ENCODE measurements at places on chromosomes 2 and 18.

DNA sequence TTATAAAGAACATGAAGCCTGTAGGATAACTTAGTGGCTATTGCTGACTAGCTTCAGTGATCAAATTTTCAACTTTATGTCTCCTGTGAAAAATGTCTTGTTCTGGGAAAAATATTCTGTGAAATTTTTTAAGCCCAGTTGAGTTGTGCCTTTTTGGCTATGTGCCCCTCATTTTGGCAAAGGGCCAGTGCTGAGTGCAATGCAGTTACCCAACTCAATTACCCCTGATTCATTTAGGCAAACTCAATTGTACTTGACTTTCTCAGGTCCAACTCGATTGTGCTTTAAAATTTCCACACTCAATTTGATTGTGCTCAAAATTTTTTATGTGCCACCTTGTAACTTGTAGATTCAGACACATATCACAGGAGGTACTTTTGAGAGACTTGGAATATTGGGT is 548.8 kb upstream of the NRP2 start:
- no peak for DNase-seq

DNA sequence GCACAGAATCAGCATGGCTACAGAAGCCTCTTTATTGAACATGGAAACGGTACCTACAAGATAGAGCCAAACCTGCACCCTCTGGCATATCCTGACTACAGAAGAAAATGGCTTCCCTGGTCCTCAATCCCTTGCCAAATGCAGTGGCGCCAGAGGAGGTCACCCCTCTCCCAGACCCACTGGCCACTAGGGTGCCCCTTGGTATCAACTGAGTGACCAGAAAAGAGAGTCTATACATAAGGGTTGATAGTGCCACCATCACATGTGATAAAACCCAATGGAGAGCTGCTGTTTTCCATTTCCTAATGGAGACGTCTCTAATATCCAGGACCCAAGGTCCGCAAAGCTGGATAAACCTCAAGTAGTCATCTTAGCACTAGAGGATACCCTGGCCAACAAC is 52.7 kb upstream of the ALK start:
- DNase-seq = no peak

DNA sequence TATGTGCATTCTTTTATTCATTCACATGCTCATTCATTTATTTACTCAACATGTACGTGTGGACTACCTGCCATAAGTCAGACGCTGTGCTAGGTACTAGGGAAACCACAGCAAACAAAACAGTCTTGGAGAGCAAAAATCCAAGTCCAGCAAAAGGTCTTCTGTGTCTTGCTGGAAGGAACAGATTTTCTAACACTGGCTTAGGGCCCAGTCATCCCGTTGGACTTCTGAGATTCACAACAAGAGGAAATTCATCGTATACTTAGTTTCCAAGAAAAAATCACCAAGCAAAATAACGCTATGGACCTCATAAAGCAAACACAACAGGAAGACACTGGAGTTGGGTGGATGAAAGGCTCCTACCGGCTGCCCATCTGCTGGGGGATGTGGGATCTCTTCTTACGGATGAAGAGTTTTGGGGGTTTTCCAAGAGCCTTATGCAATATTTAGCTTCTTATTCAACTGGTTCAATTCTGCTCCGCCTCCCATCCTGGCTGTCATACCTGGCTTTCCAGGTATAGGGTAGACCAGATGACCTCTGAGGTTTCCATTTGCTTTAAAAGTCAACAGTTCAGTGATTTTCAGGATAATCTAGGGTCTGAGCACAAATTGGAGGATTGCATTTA is 262.7 kb downstream of the HAUS1 start:
- no peak for DNase-seq

DNA sequence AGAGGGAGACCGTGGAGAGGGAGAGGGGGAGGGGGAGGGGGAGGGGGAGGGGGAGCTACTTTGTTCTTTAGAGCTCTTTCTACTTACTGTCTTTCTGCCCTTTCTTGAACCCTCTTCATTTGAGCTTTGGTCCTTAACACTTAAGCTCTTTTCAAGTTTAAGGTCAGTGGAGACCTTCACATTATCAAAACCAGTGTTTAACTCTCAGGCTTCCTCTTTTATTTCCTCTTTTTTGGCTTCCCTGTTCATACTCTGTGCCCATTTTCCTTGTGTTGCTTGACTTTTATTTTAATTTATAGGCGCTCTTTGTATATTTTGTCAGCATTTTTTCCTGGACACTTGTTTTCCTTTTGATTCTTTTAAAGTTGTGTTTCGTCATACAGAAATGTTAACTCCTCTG is 37.1 kb downstream of the ACSL3 start:
- no peak for DNase-seq

- no peak for DNase-seq
Measured at GRCh38 chr2:127176371-127177311, 43.5 kb downstream of the CYP27C1 start.

DNA sequence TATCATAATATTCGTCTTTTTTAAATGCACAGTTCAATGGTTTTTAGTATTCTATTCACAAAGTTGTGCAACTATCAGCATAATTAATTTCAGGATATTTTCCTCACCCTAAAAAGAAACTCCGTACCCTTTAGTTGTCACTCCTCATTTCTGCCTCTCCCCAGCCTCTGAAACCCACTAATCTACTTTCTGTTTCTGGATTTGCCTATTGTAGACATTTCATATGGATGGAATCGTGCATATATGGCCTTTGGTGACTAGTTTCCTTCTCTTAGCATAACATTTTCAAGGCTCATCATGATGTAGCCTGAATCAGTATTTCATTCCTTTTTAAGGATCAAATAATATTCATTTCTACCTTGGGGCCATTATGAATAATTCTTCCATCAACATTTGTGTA is 18.5 kb downstream of the NEURL3 start:
- DNase-seq = no peak

GRCh38 chr2:84481702-84482101 is 22.6 kb upstream of the SUCLG1 start:
- DNase-seq = peak; percentile 6

- DNase-seq = no peak
Measured at GRCh38 chr2:79770926-79771325, 258.1 kb downstream of the CTNNA2 start.

DNA sequence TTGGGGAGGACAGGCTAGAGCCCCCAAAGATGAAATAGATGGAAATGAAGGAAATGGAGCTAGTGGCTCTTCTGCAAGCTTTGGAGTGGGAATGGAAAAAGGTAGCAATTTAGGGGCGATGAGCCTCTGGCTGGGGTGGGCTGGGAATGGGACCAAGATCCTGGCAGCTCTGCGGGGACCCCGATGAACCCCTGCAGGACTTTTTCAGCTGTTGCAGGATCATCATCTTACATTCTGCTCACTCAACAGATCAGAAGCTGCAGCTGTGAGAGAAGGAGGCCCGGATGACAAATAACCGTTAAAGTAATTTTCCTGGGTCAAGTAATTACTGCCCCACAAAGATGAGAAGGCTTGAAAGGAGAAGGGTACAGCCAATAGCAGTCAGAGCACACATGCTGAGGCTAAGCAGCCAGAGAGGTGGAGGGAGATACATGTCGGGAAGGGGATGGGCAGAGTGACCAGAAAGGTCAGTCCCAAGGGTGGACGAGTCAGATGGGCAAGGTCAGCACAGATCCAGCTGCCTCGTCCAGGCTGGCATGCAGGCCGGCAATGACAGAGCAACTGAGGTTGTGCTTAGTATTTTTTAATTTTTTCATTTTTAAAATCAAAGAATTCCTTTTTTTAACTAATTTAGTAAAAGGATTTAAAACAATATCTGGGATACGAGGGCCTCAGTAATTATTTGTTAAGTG is 245.0 kb upstream of the RAB6C start:
- no peak for DNase-seq

- DNase-seq = no peak
Measured at GRCh38 chr2:20429528-20429927, 17.3 kb upstream of the RHOB start.

DNA sequence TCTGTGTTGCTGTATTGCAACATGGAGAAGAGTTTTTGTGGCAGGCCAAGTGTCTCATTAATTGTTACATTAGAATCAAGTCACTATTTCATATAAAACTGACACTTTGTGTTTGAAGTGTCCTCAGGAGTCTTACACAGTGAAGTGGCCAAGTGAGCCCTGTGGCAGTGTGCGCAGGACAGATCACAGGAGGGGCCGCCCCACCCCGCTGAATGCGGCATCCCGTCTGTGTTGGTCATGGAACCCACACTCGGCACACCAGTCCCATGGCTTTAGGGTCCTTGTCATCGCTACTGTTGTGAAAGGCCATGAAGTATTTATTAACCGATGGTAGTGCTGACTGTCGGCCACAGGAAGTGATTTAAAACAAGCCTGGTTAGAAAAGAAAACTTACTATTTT is 144.7 kb upstream of the NFATC1 start:
- no peak for DNase-seq

- DNase-seq = no peak
Measured at GRCh38 chr2:171910494-171910893, 11.8 kb upstream of the HAT1 start.

DNA sequence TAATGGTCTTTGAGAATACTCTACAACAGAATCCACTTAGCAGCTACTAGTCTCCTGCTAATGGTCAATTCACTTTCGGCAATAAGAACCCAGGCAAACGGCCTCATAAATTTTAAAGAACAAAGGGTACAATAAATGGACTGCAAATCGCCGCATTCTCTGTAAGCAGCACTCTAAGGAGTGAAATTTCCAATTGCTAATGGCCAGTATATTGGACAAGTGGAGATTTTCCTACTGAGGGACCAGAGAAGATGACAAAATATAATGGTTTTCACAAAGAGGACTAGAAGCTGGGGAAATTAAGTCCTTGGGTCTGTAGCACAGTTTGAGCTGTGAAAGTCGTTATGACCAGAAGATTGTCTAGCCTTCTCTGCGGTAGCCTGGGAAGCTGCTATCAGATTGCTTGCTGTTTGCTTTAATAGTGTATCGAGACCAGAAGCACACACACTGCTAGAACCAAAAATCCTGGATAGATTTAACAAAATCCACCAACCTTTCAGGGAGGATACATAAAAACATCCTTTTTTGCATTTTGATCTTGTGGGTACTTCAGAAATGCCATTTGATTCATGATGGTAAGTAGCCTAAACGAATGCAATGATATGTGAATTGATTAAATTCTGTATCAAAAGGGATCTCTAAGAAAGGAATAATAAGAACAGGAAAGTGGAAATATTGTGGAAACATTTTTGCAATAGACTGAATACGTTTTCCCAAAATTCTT is 53.6 kb upstream of the ATP8B1 start:
- no peak for DNase-seq

GRCh38 chr18:70636991-70637390 is 348.1 kb downstream of the SOCS6 start:
- no peak for DNase-seq

DNA sequence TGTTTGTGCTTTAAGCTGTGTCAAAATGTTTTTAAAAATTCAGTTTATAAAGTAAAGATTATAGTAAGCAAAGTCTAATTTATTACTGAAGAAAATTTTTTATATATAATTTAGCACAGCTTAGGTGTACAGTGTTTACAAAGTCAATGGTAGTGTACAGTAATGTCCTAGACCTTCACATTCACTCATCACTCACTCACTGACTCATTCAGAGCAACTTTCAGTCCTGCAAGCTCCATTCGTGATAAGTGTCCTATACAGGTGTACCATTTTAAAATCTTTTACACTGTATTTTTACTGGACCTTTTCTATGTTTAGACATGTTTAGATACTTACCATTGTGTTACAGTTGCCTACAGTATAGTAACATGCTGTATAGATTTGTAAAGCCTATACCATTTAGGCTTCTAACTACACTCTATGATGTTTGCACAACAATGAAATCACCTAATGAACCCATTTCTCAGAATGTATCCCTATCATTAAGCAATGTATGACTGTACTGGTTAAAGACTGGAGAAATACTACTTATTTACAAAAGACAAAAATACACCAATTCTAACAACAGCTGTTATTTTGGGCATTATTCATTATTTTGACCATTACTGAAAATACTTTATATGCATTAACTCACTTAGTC is 95.1 kb downstream of the STRN start:
- no peak for DNase-seq

DNA sequence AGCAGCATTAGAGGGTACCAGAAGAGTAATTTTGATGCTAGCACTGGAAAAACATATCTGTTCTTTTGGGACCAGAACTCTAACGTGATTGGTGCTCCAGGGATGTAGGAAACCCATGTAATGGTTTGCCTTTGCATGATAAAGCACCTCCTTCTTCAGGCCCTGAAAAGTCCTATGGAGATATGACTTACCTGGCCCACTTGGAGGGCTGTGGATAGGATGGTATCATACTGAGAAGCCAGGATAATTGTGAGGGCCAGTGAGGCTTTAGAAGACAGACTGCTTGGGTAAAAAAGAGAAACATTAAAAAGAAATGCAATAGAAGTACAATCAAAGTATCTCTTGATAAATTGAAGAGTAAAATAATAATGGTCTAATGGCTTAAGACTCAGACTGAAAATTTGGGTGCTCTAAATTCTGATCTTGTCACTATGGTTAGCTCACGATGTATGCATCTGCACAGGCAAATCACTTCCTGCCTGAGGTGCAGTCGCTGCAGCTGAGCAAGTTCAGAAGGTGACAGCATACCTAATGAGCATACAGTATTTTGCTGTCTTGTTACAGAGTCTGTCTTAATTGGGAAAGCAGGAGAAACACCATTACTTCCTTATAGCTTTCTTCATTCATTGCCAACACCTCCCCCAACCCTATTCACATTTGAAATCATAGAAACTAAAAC is 371.5 kb downstream of the NUP35 start:
- no peak for DNase-seq

GRCh38 chr2:157192445-157193423 is 64.8 kb upstream of the GALNT5 start:
- DNase-seq = no peak

GRCh38 chr2:287471-287885 is 413 bp downstream of the ALKAL2 start:
- DNase-seq = no peak

DNA sequence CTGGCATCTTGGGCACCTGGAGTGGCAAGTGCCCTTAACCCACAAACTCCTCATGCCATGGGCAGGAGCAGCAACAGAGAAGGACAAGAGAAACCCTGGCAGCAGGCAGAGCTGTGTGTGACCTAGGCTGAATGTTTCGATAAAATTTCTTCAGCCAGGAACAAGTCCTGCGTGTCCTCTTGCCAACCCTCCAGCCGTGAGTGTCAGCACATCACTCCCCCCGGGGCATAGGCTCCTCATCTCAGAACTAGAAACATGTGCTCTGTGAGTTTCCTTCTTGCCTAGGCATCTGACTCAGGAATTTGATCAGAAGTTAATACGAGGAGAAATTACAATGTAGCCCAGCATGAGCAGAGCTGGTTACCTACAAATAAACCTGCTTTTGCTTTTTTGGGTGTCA is 2.2 kb downstream of the ABCG8 start:
- DNase-seq = no peak

GRCh38 chr18:3596637-3597384 is 146.8 kb downstream of the TGIF1 start:
- peak; percentile 29 for DNase-seq

All from T-cell (primary cell).